ENCODE measurements at places on chromosomes 2 and 18.
A peak's percentile ranks its signal among the peaks of the same experiment; 100 is the strongest.

DNA sequence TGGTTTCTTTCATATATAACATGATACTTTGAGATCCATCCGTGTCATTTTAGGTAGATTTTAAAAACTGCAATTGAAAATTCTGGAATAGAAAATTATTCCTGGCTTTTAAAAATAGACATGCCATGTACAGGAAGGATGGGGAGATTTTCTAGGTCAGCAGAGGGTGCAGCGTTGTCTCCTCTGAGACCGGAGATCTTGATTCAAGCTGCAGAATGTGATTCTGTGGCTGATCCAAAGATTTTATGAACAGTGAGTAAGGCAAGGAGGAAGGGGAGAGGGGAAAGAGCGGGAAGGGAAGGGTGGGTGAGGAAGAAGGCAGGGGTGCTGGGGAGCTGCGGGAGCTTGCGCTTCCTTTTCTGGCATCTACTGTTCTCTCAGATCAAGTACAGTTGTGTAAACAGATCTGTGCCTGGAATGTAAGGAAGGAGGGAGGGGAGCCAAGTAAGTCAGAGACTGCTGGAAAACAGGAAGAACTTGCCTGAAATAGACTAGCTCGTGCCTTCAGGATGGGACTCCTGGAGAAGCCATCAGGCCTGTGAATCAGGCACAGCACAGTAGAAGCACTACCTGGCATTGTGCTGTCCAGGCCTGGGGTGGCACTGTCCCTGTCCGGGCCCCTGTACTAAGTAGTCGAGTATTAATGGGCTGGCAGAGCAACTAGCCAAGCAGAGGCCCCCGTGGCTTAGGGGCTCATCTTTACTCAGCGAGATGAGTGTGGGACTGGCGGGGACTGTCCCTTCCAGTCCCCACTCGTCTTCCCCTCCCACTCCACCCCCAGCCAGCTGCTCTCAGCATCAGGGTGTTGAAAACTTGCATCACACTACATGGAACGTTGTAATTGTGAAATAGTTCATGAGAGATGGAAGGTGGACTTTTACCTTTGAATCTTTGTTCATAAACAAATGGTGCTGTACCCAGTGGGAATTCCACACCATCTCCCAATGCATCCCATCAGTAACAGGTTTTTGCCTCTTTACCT lies 163.5 kb downstream of the UXS1 start:
- DNase-seq, result no peak

- DNase-seq, result no peak
These were observed 878.3 kb upstream of the ID2 start for GRCh38 chr2:7803515-7803914.

DNA sequence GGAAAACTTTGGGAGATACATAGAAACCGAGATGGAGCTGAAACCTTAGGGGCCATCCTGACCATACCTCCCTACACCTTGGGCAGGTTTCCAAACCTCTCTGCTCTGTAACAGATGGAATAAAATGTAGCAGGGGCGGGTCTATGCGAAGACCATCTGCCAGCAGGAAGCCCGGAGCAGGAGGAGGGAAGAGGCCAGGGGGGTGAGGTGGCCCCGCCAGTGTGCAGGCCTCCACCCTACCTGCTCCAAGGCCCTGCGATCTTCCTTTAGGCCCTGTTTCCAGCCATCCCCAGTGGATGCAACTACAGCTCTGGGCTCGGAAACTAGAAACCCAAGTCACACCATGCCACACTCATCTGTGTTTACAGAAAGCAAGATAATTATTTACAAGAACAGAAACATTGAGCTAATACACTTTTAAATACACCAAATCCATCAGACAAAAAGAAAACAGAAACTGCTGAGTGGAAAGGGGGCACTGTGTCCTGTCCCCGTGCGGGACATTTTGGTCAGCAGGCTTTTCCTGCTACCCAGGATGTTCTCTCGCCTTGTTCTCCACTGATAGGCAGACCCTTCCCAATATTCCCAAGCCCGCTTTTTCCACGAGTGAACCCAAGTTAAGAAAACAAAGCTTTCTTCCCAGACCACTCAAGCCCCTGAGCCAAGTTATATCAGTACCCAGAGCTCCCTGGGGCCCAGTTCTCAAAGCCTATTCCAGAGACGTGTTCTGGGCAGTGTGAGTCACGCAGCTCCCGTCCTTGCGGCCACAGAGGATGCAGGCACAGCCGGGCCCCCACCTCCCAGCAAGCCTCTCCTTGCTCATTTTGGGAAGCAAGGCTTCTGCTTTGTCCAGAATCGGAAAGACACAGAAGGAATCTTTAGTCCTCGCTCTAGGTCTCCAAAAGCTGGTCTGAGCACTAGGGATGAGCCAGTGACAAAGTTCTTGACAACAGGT lies 17.3 kb downstream of the CIB4 start:
- DNase-seq, result no peak

GRCh38 chr18:5155218-5155906 lies 41.7 kb downstream of the AKAIN1 start:
- DNase-seq, result no peak

DNA sequence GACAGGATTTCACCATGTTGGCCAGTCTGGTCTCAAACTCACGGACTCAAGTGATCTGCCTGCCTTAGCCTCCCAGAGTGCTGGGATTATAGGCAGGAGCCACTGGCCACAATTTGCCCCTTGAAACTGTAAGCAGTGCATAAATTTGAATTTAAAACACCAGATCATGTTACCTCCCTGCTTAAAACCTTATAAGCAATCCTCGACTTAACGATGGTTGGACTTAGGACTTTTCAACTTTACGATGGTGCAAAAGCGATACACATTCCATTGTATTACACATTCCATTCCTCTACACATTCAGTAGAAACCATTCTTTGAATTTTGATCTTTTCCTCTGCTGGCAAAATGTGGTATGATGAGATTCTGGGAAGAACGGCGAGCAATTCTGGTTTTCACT lies 23.2 kb upstream of the EFR3B start:
- peak; percentile 25 for DNase-seq

DNA sequence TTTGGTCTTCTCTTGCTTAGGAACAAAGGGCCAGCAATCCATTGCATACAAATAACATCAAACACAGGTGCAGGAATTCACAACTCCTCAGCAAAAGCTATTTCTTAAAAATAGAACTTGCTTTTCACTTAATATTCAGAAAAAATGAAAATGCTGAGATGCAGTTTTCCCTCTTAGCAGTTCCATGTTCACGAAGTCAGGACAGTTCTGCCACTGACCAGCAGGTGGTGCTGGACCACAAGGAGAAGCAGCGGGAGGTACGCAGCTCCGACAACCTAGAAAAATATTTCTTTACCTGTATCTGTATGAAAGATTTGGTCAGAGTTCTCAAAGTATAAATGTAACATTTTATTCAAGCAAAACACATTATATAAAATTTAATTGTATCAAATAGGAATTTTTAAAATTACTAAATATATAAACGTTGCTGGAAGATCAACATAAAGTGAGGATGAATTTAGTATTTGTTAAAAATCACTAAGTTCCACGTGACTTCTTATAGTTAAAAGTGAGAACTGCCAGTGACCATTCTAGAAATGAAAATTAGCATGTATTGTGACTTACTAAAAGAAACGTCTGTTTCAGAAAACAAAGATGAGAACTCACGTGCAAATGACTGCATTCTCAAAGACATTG lies 48.8 kb downstream of the ADNP2 start:
- DNase-seq, result peak; percentile 75

DNA sequence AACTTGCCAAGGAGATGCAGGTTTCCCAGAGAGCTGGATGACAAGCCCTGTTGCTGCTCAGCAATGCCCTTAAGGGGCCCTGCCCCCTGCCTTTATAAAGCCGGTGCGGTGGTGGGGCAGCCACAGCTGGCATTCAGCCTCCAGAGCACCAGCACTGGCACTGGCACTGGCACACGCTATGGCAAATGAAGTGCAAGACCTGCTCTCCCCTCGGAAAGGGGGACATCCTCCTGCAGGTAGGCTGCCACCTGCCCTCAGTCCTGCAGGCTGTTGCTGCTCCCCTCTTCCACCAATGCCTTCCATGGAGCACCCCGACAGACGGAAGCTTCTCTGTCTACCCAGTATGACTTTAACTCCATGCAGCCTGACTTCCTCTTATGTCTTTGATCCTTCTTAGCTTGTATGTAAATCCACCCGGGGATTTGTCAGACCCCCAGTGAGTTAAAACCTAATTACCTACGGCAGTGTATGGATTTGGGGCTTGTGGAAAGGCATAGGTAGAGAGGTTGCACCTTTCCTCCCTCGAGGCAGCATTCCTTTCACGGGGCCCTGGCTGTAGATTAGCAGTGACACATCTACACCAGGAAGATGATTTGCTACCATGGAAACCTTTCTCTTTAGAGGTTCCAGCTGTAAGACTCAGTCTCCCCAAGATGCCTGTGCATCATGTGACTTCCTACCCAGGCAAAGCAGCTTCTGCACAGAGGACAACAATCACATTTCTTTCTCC lies at the start of gene DAPL1:
DAPL1 (plus strand) TSS at position 123 of the 730 bp plus-strand sequence; CDS start at position 179, 56 bp downstream.
- peak; percentile 55 for DNase-seq

Data from A673 (cell line).